ENCODE measurements at places on chromosomes 4 and X.

GRCh38 chr4:36065274-36065871, 178.9 kb downstream of the ARAP2 start:
- no peak for DNase-seq

- no peak for DNase-seq
These were observed 28.9 kb downstream of the PDK3 start for GRCh38 chrX:24493740-24494581.

DNA sequence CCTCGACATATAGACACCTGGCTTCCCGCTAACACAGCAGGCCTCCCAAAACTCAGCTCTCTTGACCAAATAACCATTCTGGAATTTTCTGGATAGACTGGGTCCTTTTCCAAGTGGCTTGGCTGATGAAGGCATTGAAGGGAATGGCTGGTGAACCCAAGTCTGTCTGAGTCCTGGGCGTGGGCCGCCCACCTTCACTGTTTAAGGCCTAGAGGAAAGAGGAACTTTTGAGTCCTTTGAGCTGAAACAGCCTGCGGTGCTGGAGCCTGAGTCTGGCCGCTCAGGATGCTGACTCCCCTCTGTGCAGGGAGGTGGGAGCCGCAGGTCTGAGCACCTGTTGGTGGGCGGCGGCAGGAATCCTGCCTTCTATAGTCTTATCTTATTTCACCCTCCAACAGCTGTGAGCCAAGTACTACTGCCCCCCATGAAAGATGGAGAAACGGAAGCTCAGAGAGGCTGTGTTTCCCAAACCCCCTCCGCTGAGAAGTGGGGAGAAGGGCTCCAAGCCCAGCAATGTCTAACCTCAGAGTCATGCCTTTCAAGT, 23.4 kb downstream of the ACOX3 start:
- DNase-seq: no peak

GRCh38 chr4:108473163-108473720, 147.1 kb upstream of the RPL34 start:
- no peak for DNase-seq

GRCh38 chr4:44984083-44984482, 257.7 kb upstream of the GNPDA2 start:
- no peak for DNase-seq

DNA sequence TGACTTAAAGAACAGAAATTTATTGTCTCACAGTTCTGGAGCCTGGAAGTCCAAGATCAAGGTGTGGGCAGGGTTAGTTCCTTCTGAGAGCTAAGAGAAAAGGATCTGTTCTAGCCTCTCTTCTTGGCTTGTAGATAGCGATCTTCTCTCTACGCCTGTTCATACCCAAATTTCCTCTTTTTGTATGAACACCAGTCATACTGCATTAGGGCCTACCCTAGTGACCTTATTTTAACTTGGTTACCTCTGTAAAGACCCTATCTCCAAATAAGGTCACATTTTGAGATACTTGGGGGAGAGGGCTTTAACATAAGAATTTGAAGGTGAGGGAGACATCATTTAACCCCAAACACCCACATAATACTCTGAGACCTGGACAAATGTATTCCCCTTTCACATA, 55.6 kb upstream of the SPP1 start:
- DNase-seq: no peak

GRCh38 chrX:2595258-2595657, 94.5 kb upstream of the DHRSX start:
- no peak for DNase-seq

DNA sequence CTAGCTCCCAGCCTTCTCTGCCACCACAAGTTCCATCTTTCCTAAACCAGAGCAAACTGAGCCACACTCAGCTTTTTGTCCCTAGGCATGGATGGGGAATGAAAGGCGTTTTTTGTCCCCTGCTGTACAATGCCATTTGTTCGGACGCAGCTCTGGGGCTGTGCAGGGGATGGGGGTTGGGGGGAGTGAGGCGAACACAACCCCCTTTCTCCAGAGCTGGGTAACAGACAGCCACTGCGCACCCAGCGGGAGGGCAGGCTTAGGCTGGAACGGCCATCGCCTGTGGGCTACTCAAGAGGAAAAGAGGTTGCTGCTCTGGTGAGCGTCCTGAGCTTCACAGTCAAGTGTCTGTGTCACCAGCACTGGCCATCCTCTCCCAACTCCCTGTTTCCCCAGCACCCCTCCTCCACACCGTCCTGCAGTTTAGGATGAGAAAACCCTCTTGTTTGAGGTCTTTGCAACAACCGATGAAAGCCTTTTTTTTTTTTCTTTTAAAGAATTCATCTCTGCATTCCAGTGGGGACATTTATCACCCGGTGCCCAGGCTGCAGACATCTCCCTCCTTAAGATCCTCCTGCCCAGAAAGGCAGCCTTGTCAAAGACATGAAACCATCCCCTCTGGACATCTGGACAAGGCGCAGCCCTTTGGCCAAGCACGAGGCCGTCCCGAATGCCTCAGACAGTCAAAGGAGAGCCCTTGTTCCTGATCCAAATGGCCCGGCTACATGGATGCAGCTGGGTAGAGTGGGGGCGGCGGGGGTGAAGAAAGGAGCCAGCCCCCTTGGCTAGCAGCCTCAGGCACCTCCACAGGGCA, 419.6 kb downstream of the BCOR start:
- DNase-seq: no peak

GRCh38 chrX:150118476-150118875, 180.2 kb upstream of the EOLA2 start:
- DNase-seq: no peak

- DNase-seq: no peak
These were observed 605.1 kb downstream of the BCOR start for GRCh38 chrX:39492497-39493162.

DNA sequence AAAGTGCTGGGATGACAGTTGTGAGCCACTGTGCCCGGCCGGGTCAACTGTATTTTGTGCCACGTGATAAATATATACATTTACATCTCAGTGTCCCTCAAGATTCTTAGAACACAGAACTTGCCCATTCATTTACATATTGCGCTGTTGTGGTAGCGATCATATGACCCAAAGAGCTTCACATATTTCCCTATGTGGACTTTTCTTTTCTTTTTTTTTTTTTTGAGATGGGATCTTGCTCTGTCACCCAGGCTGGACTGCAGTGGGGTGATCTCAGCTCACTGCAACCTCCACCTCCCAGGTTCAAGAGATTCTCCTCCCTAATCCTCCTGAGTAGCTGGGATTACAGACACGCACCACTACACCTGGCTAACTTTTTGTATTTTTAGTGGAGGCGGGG, 180.7 kb downstream of the DHRSX start:
- DNase-seq: no peak

DNA sequence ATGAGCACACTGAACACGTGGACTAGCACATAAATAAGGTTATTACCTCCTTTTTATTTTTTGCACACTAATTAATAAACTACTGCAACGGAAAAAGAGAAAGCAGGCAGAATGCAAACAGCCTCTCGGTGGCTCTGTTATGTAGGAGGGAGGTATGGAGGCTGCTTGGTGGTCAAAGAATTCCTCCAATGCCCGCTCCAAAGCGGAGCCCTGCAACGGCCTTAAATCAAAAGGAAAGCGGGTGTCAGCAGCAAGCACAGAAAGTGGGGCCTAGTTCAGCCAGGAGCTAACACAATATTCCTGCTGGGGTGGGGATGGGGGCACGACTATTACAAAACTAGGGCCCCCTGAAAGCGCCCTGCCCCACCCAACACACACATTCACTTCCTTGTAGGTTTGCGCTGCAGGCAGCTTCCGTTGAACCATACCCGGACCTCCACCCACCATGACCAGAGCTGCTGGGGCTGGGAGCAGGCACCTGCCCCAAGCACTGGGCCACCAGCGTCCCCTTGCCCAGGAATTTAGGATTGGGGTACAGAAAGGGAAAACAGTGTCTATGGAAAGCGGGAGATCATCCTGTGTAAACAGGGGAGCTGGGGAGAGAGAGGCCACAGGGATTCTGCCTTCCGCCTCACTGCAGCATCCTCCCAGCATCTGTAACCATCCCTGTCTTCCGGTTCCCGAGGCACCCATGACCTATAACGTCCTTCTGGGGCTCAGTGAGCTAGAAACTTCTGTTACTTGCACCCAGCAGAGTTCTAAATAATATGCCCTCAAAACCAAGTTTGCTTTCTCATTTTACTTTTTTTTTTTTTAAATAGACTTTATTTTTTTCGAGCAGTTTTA, 57.1 kb upstream of the DDX3X start:
- no peak for DNase-seq

GRCh38 chrX:104270916-104271512, 16.3 kb upstream of the ESX1 start:
- DNase-seq: no peak

DNA sequence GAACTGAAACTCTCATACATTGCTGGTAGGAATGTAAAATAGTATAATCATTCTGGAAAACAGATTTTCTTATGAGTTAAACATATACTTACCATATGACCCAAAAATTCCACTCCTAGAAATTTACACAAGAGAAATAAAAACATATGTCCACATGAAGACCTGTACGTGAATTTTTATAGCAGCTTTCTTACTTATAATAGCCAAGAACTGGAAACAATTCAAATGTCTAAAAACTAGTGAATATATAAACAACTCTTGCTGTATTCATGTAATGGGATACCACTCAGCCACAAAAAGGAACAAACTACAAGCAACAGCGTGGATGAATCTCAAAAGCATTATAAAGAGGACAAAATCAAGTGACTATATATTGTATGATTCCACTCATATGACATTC, 27.5 kb downstream of the TMEM156 start:
- no peak for DNase-seq

- no peak for DNase-seq
These were observed 12.3 kb upstream of the UBA1 start for GRCh38 chrX:47181301-47181700.

DNA sequence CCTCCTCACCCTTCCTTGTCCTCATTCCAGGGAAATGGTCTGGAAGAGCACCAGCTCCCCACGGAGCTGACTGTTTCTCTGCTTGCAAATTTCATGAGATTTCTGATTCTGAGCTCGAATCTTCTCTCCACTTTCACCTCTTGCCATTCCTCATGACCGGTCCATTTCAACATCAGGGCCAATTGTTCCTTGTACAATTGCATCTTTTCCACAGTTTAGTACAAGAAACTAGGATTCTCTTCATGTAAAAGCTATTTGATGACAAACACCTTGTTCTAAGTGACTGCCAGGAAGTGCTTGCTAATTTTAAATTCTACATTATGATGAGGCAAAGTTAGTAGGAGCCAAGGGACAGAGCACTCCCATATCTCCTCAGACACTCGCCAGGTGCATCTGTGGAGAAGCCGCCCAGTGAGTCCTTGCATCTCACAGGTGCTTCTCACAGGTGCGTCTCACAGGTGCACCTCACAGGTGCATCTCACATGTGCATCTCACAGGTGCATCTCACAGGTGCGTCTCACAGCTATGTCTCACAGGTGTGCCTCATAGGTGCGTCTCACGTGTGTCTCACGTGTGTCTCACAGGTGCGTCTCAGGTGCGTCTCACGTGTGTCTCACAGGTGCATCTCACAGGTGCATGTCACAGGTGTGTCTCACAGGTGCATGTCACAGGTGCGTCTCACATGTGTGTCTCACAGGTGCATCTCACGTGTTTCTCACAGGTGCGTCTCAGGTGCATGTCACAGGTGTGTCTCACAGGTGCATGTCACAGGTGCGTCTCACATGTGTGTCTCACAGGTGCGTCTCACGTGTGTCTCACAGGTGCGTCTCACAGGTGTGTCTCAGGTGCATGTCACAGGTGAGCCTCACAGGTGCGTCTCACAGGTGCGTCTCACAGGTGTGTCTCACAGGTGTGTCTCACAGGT, 3.0 kb upstream of the PDE6B start:
- DNase-seq: no peak

- no peak for DNase-seq
These were observed 1114.9 kb downstream of the C4orf33 start for GRCh38 chr4:130210864-130211263.

GRCh38 chrX:20472148-20472547, 205.4 kb upstream of the RPS6KA3 start:
- no peak for DNase-seq

DNA sequence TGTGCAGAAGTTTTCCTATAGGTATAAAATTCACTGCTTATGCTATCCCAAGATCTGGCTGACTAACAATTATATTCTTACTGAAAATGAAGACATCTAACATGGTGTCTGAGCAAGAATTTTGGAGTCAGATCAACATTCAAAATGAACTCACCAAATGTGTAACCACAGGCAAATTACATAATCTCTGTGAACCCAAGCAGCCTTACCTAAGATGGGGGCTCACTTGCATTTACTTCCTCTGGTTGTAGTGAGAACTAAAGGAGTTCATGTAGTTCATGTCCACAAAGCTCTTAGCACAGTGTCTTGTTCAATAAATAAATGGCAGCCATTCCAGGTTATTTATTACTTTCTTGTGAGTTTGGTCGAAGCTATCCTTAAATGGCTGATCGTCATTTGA, 163.9 kb upstream of the LCORL start:
- no peak for DNase-seq

GRCh38 chrX:41785685-41786084, 61.7 kb downstream of the GPR82 start:
- no peak for DNase-seq

GRCh38 chr4:26330946-26331345, 10.1 kb downstream of the RBPJ start:
- no peak for DNase-seq

DNA sequence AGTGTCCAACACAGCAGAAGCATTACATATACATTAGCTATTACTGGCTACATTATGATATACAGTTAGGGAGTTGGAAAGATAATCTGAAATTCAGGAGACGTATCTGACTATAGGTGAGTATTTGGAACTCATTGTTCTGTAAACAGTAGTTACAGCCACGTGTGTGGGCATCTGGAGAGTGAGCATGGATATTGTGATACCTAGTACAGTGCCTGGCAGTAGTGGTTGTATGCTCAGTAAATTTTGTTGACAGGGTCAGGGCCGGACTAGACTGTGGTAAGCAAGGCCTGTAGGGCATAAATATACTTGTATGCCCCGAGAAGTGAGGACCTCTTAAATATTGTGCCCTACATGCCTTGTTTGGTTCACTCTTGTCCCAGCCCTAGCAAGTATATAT, 2.9 kb downstream of the F9 start:
- no peak for DNase-seq

- DNase-seq: no peak
These were observed 13.4 kb downstream of the ARHGEF6 start for GRCh38 chrX:136767104-136767941.

DNA sequence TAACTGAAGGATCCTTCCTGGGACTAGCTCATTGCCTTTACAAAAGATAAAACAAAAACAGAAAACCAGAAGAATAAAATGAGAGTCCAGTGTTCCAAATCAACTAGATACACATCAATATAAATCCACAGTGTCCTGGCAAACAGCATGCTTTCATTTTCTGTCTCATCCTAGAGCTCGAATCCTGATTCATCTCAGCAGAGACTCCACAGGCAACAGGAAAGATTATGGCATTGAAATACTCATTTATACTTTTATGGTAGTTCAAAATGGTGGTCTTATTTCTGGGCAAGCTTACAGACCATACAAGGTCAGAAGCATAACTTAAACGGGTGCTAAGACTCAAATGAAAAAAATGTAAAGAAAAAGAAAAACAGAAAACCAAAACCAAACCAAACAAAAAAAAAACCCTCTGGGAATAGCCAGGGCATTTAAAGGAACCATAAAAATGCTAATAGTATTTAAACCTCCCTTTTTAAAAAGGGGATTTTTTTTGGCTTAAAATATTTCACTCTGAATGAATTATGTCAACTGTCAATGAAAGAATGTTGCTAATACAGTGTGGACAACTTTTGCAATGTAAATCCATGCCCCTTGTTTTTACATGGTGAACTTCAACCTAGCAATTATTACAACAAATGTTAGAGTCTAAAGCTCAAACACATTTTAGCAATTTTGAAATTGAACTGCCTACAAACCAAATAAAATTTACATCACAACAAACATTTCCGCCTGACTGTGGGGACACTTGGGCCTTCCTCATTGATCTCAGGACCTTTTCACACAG, 57.9 kb downstream of the GPR101 start:
- no peak for DNase-seq
